Ureter (tissue), 1 donor: ENCODE measurements at places on chromosomes 16 and 17. TPM values are rescaled to one million over a fixed set of nuclear protein-coding genes. Genes with fewer than 3 reads are reported as not detected.

Gene CWC25
- total RNA-seq = 29.0 TPM

Gene KRT12
- total RNA-seq = not detected

Gene FOXL1
- 10.9 TPM for total RNA-seq

Gene PPP1R27
- total RNA-seq = not detected

DNA sequence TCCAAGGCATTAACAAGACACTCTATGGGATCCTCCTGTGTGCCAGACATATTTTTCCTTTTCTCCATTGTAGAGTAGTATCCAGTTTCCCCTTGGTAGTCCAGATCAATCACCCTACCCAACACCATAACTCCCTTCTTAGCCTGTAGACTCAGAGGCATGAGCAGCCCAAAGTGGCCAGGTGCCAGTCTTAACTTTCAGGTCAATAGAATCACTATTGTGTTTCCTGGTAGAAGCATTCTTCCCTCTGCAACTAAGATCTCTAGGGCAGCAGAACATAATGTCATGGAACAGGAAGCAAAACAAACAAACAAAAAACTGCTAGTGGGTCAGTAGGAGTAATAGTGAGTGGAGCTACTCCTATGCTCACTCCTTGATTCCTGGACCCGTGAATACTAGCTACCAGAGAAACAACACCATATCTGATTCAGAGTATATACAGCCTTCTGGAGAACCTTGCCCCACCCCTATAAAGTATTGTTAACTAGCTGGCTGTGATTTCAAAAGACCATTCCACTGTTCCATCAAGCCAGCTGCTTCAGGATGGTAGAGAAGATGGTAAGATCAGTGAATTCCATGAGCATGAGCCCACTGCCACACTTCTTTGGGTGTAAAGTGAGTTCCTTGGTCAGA is 11.2 kb upstream of the CLEC19A start:
- DNase-seq = no peak

- no peak for DNase-seq
Observed at GRCh38 chr17:917941-918740, 61.4 kb downstream of the NXN start.

GRCh38 chr16:630249-630814 is 453 bp upstream of the WFIKKN1 start:
- no peak for DNase-seq

- DNase-seq = no peak
Observed at GRCh38 chr17:75861927-75862317, 6.8 kb upstream of the WBP2 start.

DNA sequence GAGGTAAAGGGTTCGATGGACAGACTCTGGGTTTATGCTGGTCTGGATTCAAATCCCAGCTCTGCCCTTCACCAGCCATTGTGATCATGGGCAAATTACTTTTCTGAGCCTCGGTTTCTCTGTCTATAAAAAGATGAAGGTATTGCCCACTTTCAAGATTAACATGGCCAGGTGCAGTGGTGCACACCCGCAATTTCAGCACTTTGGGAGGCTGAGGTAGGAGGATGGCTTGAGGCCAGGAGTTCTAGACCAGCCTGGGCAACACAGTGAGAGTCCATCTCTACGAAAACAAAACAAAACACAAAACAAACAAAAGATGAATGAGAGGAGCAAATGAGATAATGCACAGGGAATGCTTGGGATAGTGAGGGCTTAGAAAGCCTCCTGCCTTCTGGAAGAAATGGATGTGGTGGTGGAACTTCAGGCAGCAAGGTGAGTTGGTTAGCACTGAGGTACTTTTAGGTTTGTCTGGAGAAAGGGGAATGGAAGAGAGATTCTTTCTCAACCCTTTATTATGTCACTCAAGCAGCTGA is 8.5 kb downstream of the ADGRG3 start:
- DNase-seq = no peak

DNA sequence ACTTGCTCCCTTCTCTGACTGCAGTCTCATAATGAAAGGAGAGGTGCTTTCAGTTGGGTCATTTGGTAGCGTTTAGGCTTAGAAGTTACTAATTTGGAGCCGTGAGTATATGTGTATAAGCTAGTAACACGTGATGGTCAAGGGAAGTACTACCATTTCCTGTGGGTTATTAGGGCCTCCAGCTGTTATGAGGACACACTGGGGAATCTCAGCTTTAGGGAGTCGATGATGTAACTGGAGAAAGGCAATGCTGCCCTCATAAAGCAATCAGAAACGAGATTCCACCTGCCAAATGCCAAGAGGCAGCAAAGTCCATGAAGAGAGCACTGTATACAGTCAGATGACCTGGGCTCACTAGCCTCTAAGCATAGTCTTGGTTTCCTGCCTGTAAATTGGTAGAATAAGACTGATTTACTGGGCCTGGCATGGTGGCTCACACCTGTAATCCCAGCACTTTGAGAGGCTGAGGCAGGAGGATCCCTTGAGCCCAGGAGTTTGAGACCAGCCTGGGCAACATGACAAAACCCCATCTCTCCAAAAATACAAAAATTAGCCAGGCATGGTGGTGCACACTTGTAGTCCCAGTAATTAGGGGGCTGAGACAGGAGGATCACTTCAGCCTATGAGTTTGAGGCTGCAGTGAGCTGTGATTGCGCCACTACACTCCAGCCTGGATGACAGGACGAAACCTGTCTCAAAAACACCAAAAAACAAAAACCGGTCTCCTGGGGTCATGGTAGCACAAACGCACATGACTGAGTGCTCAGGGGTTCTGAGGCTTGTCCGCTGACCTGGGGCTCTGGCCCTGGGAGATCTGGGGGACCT is 53.0 kb downstream of the SF3B3 start:
- no peak for DNase-seq

- DNase-seq = no peak
Observed at GRCh38 chr16:77758046-77758445, 30.3 kb upstream of the VAT1L start.

- no peak for DNase-seq
Observed at GRCh38 chr17:45663772-45664171, 120.3 kb upstream of the CRHR1 start.
